ENCODE measurements at places on chromosomes 1 and 21. TPM values are rescaled to one million over a fixed set of nuclear protein-coding genes. Genes with fewer than 3 reads are reported as not detected.

GPN2 gene
- total RNA-seq, result 9.5 TPM

GPA33 gene
- not detected for total RNA-seq

KIF2C gene
- 4.7 TPM for total RNA-seq

GRIK3 gene
- total RNA-seq, result not detected

S100A9 gene
- not detected for total RNA-seq

SLFNL1 gene
- 0.18 TPM for total RNA-seq

SMPDL3B gene
- 1.8 TPM for total RNA-seq

OLIG1 gene
- total RNA-seq, result not detected

MROH7 gene
- not detected for total RNA-seq

LRRC71 gene
- 0.12 TPM for total RNA-seq

B3GALT2 gene
- 0.78 TPM for total RNA-seq

AKT3 gene
- 51.7 TPM for total RNA-seq

CLCN6 gene
- 14.1 TPM for total RNA-seq

TEKT2 gene
- not detected for total RNA-seq

HPDL gene
- 0.24 TPM for total RNA-seq

TOR1AIP1 gene
- total RNA-seq, result 29.7 TPM

FMO5 gene
- total RNA-seq, result 0.34 TPM

VN1R5 gene
- total RNA-seq, result not detected

OPN3 gene
- 23.3 TPM for total RNA-seq

ELAPOR1 gene
- total RNA-seq, result 0.29 TPM

PAQR6 gene
- 1.5 TPM for total RNA-seq

AK2 gene
- total RNA-seq, result 112 TPM

RNF186 gene
- total RNA-seq, result not detected

CORT gene
- total RNA-seq, result not detected

LEFTY2 gene
- not detected for total RNA-seq

LY9 gene
- total RNA-seq, result not detected

ARPC5 gene
- total RNA-seq, result 173 TPM

GPX7 gene
- total RNA-seq, result 19.5 TPM

PTGS2 gene
- 2.1 TPM for total RNA-seq

OR10Z1 gene
- total RNA-seq, result not detected

CRYAA gene
- total RNA-seq, result not detected
